Trophoblast cell (in vitro differentiated cells and primary cell): ENCODE measurements at places on chromosomes 3 and 15.
A peak's percentile ranks its signal among the peaks of the same experiment; 100 is the strongest.

DNA sequence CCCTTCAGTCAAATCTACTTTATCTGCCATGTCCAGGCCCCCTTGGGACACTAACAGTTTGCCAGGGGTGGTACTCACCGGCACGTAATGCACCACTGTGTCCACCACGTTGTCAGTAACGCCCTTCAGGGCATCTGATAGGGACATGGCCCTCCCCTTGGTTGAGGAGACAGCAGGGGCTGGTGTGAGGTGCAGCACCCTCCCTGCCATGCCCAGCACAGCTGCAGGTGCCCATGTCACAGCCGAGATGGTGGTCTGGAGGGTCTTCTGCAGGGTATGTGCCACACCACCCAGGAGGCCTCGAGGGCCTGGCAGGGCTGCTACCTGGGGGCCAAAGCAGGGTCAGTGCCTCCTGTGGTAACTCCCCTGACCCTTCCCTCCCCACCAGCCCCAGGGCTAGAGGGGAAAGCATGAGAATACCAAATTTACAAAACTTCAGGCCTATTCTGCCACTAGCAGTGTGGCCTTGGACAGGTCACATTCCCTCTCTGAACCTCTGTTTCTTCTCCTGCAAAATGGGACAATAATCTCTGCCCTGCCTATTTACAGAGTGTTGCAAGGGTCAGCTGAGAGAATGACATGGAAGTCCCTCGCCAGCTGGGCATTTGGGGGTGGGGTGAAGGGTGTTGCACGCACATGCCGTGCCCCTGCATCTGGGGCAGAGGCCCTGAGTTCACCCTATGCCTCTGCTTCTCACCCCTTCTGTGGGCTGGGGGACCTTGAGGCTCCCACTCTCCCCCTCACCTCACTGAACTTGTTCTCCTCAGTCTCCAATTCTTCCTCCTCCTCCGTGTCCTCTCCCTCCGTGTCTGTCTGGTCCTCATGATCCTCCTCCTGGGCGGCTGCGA is 11.8 kb upstream of the KIF7 start:
- DNase-seq, result no peak

DNA sequence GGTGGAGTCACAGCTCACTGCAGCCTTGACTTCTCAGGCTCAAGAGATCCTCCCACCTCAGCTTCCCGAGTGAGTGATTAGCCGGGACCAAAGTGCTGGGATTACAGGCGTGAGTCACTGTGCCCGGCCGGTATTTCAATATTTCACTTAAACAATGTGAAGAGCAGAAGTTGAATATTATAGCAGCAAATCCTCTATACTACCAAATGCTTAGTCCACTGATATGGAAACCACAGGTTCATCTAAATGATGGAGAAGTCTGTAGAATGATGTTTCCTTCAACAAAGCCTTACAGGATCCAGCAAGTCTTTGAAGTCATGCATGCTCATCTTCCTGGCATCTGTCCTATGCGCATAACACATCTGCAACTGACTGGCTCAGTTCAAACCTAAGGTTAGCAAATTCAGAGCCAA is 20.3 kb upstream of the UACA start:
- DNase-seq, result peak; percentile 48

DNA sequence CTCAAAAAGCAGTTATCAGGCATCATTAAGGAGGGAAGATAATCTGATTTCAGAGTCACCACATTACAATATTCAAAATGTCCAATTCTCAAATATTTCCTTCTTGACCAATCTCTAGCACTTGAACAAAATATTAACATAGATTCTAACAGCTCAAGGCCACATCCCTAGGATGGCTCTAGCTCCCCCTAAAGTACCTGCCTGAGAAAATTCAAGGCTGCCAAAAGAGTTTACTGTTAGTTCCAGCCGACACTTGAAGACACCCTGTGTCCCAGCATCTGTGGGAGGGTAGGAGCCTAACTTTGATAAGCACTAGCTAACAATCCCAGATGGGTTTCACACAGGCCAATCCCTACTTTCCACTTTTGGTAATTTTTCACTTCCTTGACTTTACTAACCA is 10.4 kb downstream of the NSMCE3 start:
- DNase-seq, result no peak

- peak; percentile 85 for DNase-seq
These were observed 73.2 kb upstream of the HEG1 start for GRCh38 chr3:125128861-125129501.
